Left ventricle myocardium inferior (tissue), 1 donor: ENCODE measurements at places on chromosomes 5 and 9. TPM values are rescaled to one million over a fixed set of nuclear protein-coding genes. Genes with fewer than 3 reads are reported as not detected.

ZNF189 gene
- 18.8 TPM for total RNA-seq

DNA sequence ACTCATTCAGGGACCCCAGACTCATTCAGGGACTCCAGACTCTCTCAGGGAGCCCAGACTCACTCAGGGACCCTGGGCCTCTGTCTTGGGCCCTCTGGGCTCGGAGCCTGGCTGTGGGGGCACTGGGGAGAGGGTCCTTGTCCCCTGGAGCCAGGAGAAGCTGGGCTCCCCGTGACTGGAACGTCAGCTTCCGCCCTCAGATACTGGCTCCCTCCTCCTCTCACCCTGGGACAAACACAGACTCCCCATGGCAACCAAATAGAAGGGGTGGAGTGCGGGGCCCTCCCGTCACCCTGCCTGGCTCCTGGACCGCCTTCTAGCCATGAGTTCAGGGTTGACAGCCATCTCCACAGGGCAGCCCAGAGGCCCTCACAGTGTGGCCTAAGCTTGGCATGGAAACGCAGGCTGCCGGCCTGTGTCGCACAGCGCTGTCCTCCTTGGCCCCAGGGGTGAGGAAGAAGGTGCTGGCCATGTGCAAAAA is 27.6 kb downstream of the ZDHHC11B start:
- DNase-seq: peak; percentile 73

DNA sequence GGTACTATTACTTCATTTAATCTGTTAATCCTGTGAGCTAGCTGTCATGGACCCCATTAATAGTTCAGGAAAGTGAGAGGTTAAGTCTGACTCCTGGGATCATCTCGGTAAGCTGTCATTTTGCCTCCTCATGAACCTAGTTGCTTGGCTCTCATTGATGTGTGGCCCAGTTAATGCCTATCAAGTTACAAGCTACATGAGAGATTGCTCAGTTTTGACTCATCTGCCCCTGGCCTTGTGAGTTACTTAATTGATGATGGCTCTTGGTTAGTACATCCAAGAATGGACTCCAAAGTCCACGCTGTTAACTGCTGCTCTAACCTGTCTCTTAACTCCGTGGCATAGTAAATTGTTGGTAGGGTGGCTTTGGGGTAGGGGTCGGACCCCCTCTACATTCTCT is 23.9 kb downstream of the LARP1 start:
- no peak for DNase-seq

DNA sequence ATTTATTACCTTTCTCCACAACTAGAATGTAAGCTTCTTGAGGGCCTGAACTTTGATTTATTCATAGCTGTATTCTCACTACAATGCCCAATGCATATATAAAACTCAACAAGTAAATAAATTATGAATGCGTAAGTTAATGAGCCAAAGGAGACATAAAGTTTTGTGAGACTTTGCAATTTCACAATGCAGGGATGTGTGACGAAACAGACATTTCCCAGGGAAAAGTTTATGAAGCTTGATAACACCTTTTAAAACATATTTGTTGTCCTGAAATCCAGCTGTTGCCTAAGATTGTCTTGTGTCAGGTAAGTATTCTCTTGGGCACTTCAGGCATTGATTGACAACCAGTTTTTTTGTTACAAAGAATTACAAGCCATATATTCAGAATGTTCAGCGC is 800.1 kb downstream of the BRINP1 start:
- no peak for DNase-seq

GRCh38 chr5:139837711-139838380 is 42.2 kb downstream of the PSD2 start:
- DNase-seq: no peak

DNA sequence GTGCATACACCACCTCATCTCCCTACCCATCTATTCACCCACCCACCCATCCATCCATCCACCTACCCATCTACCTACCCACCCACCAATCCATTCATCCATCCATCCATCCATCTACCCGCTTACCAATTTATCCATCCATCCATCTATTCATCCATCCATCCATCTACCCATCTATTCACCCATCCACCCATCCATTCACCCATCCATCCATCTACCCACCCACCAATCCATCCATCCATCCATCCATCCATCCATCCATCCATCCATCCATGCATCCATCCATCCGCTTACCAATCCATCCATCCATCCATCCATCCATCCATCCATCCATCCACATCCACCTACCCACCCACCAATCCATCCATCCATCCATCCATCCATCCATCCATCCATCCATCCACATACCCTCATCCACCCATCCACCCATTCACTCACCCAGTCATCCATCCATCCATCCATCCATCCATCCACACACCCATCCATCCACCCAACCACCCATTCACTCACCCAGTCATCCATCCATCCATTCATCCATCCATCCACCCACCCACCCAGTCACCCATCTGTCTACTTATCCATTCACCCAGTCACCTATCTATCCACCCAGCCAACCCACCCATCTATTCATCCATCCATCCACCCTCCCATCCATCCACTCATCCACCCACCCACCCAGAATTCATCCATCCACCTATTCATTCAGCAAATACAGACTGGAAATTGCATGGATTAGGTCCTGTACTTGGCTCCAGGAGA is 125.6 kb downstream of the RXRA start:
- DNase-seq: no peak

DNA sequence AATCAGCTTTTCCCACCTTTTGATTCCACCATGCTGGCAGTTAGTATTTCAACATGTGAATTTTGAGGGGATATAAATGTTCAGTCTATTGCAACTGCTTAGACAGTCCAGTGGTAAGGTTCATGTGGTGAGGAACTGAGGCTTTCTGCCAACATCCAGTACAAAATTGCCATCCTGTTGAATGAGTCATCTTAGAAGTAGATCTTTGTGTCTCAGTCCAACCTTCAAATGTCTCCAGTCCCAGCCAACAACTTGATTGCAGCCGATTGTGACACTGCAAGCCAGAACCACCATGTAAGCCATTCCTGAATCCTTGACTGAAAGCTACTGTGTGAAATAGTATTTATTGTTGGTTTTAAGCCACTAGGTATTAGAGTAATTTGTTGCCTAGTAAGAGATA is 331.5 kb upstream of the GRIN3A start:
- no peak for DNase-seq

DNA sequence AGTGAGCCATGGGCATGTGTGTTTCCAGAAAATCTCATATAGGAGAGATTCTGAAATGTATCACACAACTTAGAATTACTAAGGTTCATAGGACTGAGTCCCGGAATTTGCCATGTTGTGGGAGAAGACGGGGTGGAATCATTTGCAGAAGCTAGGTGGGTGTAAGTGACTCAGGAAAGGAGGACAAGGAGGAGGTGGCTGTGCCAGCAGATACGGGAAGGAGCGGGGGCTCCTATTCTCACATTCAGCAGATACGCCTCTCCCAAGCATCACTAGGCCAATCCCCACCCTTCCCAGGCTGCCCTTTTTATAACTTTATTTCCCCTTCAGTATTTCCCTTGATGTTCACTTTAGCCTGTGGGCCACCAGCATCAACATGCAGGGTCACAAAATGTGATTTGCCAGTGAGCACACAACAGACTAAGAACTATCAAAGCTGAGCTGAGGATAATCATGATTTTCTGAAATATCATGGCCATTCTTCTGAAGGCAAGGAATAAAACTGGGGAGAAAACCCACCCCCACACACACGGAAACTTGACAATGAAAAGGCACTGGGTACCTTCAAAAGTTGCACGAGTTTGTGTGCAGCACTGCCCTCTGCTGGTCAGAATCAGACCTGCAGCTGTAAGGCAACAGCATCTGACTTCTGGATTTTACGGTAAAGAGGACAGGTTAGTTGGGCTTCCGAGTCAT is 133.2 kb downstream of the MTX3 start:
- peak; percentile 74 for DNase-seq

PCDHB12 gene
- 0.69 TPM for total RNA-seq

GRCh38 chr5:53001541-53001940 is 12.4 kb downstream of the ITGA2 start:
- no peak for DNase-seq

- DNase-seq: no peak
Measured at GRCh38 chr5:148394587-148395019, 10.8 kb downstream of the FBXO38 start.

ADAMTS12 gene
- 0.85 TPM for total RNA-seq

- DNase-seq: no peak
Measured at GRCh38 chr5:178576591-178577351, 13.4 kb downstream of the COL23A1 start.

AHRR gene
- total RNA-seq: 1.4 TPM

- DNase-seq: no peak
Measured at GRCh38 chr9:121333950-121334773, 35.9 kb downstream of the STOM start.

DNA sequence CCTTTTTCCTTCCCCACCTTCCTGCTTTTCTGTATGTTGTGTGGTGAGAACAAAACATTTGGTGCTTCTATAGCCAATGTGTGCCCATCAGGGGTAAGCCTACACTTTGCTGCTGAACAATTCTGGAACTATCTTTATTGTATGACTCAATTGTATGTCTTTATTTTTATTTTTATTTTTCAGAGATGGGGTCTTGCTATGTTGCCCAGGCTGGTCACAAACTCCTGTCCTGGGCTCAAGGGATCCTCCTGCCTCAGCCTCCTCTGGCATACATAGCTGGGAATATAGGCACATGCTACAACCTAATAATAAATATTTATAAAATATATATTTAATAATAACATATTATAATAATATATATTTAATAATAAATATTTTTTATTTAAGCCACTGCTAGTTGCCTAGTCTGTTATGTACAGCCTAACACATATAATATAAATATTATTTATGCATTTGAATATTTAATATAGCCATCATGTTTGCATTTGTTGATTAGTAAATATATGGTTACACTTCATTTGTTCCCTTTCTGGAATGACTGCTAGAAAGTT is 11.8 kb upstream of the DMXL1 start:
- DNase-seq: no peak

- no peak for DNase-seq
Measured at GRCh38 chr5:58462623-58463230, 2.8 kb upstream of the PLK2 start.

GRCh38 chr5:145245354-145245753 is 589.8 kb downstream of the PRELID2 start:
- no peak for DNase-seq

ANKRD55 gene
- total RNA-seq: 0.27 TPM

GRCh38 chr5:138869763-138870500 is 5.2 kb downstream of the LRRTM2 start:
- DNase-seq: no peak

- DNase-seq: no peak
Measured at GRCh38 chr9:72013292-72013760, 47.1 kb downstream of the C9orf57 start.

RASA1 gene
- total RNA-seq: 18.0 TPM

GRCh38 chr9:21565155-21565554 is 83.0 kb upstream of the IFNE start:
- no peak for DNase-seq

PCDHGB2 gene
- total RNA-seq: 8.8 TPM

DNA sequence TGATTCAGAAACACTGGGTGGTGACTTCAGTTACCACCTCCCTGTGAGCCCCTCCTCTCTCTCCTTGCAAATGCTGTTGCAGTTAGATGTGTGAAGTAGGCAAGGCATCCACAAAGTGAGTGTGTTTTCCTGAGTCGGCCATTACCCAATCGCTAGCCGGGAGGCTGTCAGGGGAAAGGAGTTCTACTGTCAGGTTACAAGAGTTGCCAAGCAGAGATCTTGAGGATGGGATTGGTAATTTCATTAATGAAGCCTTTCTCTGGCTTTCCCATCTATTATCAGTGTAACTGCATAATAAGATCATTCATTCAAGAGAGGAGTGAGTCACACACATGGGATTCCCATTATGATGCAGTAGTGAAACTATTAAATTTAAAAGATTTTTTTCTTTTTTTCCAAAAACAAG is 106.9 kb downstream of the GLDC start:
- no peak for DNase-seq

DNA sequence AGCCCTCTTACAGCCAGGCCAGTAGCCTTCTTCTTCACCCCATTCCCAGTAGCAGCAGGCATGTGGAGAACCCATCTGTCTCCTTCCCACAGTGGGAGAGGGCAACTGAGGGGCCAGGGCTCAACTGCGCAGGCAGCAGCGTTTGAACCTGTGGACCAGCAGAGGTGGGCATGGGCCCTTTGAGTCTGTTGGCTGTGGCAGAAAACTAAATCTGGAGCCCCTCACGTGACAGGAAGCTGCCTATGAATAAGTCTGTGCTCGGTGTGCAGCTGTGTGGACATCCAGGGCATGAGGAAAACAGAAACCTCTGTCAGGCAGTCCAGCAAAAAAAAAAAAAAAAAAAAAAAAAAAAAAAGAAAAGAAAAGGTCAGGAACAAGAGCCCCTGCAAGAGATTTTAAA is 189.2 kb upstream of the NR3C1 start:
- no peak for DNase-seq

- no peak for DNase-seq
Measured at GRCh38 chr5:168766426-168766700, 187.2 kb upstream of the PANK3 start.

PCDHGA4 gene
- 7.3 TPM for total RNA-seq

DNA sequence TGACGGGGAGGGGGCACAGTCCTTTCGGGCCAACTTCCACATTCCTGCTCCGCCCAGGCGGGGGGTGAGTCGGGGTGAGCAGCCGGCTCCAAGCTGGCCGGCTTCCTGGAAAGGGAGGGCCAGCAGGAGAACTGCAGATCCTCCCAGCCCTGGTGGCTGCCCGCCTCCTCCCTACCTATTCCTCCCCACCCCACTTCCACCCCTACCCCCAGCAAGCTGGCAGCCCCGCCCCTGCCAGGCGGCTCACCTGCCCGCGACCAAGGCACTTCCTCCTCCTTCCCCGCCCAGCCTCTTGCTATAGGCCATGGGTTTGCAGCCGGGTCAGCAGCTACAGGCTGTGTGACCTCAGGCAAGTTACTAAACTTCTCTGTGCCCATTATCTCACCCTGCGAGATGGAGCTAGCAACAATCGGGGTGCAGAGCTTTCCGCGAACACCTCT is 5.6 kb upstream of the IRF1 start:
- peak; percentile 89 for DNase-seq

- DNase-seq: no peak
Measured at GRCh38 chr5:157108976-157109375, at the start of gene HAVCR2. Gene HAVCR2, minus strand, starts transcription at chr5:157109044. Its CDS starts 61 bp downstream, at chr5:157108983.

DNA sequence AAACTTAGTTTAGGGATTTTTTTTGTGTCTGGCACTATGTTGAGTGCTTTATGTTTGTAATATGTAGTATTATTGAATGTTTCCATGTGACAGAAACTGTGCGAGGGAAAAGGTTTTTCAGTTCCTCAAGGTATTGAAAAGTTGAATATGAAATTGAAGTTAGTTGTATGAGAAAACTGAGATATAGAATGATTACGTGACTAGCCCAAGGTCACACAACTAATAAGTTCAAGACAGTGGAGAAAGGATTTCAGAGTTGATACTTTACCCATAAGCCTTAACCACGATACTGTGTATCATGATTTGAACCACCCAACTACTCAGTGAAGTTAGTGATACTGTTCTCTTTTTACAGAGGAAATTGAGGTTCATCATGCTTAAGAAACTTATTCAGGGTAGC is 5.7 kb downstream of the NIPBL start:
- DNase-seq: no peak

- DNase-seq: no peak
Measured at GRCh38 chr5:91691592-91691991, 308.5 kb upstream of the ARRDC3 start.

FOXD4L4 gene
- not detected for total RNA-seq

GRCh38 chr9:35652829-35653209 is 2.1 kb upstream of the SIT1 start:
- no peak for DNase-seq

ARSI gene
- 0.16 TPM for total RNA-seq

- no peak for DNase-seq
Measured at GRCh38 chr5:159508344-159508743, 178.1 kb upstream of the IL12B start.

MAML1 gene
- total RNA-seq: 11.8 TPM

GRCh38 chr5:173328844-173329490 is 753 bp upstream of the STC2 start:
- DNase-seq: no peak
